Activated CD4-positive, CD25-positive, alpha-beta regulatory T cell treated with anti-CD3 and anti-CD28 coated beads, Interleukin-2, amount 50 U/mL, for 24 hours (primary cell): ENCODE measurements at places on chromosomes 3 and 15.

DNA sequence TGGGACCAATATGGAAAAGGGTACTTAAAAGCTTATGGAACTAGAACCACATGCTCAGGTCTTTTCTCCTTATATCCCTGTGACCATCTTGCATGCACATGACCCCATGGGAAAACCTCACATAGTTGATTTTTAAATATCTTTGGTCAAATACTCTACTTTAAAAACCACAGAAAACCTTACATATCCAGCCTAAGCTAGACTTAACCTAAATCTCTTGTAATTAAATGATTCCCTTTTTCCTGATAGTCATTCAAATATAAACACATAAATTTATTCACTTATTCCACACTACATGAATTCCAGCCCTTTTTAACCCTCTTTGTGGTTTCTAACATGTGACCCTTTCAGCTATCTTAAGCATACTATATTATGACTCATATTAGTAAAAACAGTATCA is 46.8 kb downstream of the DNAJC13 start:
- ATAC-seq = no peak

DNA sequence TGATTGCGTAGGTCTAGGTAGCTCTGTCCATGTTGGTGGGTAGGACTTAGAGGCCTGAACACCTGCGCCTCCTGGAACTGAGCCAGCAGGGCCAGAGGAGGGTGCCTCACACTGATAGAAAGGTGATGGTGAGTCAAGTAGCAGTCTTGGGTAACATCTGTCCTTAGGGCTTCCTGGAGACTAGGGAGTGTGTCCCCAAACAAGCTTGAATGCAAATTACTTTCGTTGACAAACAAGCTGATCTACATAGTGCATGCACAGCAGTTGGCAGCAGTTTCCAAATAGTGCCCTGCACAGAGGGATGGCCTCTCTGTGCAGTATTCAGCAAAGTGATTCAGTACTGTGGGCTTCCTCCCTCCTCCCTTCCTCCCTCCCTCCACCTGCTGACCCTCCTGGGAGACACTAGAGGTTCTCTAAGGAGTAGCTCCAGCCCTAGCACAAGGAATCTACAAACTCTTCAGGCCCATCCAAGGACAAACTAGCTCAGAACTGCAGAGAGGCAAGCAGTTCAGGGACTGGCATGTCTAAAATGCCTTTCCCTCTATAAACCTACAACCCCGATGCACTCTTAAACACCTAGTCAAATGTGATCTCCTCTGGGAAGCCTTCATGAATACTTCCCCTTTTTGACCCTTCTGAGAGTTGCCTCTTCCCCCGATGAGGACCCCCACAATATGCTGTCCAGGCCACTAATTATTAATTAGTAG is 61.0 kb downstream of the TLE3 start:
- no peak for ATAC-seq

DNA sequence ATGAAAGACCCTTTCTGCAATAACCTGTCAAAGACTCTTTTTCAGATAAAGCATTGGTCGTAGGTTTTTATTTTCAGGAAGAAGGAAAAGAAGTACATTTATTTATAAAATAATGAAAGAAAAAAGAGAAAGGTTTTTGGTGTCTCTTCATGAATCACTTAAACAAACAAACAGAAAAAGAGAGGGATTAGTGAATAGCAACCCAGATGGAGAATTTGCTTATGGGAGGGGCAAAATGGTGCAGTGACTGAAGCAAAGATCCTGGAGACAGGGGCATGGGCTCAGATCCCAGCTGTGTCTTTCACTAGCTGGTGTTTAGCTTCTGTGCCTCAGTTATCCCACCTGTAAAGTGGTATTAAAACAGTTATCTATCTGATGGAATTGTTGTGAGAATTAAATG is 78.6 kb upstream of the PFN2 start:
- ATAC-seq = no peak

- no peak for ATAC-seq
Observed at GRCh38 chr3:75272691-75273090, 391.4 kb upstream of the FRG2C start.

- ATAC-seq = peak; percentile 77
Observed at GRCh38 chr3:114290911-114291901, 2.6 kb upstream of the TIGIT start.

DNA sequence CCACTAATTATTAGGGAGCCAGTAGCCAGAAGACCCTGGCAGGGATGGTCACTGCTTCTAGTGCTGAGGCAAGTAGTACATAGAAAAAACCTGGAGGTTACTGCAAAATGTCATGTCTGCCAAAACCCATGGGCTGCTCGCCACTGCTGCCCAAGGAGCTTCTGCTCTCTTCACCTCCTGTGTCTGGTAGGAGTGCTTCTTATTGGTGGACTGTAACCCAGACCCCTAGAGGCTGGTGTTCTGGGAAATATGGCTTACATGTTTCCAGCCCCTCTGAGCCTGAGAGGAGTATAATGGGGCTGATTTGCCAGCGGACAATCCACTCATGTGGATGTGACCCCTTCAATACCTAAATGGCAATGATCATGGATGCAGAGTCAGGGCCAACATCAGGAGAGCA is 286.4 kb downstream of the EPHB1 start:
- no peak for ATAC-seq

DNA sequence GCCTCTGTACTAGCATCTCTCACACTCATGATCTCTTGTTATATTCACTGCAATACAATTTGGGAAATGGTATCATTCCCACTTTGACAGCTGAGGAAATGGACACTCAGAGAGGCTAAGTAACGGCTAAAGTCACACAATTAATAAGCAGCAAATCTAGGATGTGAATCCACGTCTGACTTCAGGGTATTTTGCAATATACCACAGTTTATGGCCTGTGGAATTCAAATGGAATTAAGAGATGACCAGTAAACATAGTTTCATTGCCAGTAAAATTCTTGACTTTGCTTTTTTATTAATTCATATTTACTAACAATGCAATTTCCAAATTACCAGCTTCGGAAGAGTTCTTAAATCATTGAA is 61.1 kb downstream of the CCNL1 start:
- no peak for ATAC-seq

DNA sequence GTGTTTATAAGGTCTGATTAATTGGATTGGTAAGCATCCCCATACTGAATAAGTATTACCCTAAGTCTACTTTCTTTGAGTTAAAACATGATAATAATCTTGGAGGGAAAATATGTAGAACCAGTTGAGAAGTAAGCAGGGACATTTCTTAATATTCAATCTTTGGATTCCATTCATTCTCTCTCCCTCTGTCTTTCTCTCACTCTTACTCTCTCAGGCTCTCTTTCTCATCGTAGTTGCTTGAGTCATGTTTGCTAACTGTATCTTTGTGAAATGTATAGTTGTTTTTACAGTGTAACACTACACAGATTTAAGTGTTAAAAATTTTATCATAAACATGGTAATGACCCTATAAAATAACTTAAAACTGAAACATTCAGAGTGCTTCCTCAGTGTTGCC is 163.8 kb downstream of the RSRC1 start:
- no peak for ATAC-seq

- ATAC-seq = peak; percentile 58
Observed at GRCh38 chr3:151276687-151277042, 1.7 kb downstream of the P2RY14 start.

DNA sequence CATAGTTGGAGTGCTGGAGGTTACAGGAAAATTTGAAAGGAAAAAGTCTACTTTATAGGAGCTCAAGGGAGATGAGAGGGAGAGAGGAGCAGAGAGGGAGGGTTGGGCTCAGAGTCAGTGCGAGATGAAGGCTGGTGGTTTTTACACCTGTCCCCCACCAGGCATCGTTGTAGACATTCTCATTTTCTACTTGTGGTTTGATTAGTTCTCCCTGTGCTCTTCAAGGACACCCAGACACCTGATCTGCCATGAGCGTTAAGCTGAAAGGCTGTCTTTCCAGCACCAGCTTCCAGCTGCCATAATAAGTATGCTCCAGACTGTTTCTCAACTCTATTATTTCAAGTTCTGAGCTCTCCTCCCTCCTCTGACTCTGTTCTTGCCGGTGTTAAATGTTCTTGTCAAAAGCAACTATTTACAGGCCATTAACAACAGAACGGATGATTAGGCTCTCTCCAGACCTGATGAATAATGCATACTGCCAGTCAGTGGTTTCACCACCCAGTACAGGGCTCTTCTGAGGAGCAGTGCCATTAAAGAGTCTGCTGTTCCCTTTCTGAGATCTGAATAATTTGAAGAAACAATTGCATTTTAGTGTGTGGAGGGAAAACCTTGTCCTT is 514.6 kb upstream of the MCTP2 start:
- ATAC-seq = no peak

DNA sequence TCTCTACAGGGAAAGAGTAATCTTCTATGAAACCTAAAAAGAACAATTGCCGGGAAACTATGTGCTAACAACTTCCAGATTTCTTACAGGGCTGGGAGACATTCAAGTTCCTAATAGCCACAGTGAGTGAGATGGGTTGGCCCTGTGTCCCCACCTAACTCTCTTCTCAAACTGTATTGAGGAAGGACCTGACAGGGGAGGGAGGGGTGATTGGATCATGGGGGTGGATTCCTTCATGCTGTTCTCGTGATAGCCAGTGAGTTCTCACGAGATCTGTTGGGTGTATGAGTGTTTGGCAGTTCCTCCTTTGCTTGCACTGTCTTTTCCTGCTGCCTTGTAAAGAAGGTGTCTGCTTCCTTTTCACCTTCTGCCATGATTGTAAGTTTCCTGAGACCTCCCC is 958.7 kb downstream of the AGBL1 start:
- no peak for ATAC-seq

GRCh38 chr3:58998476-58999117 is 51.2 kb downstream of the CFAP20DC start:
- peak; percentile 99 for ATAC-seq

DNA sequence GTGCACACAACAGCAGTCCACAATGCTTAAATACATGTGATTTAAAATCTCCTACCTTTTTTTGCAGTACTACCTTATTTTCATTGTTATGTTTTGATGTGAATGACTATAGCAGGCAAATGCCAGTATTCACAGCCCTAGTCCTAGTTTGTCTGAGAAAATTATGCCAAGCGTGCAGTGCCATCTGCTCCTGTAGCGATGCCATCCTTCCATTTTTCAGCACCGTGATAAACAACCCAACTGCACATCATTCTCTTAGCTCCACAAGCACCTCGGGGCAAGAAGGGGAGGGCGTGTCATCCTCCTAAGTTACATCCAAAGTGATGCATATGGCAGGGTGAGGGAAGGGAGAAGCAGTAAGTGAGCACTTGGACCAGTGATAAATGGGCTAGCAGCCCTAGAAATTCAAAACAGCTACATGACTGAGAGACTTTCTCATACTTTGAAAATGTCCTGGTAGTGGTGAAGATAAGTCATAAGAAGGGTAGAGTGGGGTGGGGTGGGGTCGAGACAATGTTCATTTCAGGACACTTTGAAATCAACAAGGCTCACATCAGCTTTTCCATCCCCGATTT is 198.8 kb downstream of the LSAMP start:
- ATAC-seq = no peak

GRCh38 chr15:97077975-97078374 is 747.5 kb downstream of the NR2F2 start:
- no peak for ATAC-seq

DNA sequence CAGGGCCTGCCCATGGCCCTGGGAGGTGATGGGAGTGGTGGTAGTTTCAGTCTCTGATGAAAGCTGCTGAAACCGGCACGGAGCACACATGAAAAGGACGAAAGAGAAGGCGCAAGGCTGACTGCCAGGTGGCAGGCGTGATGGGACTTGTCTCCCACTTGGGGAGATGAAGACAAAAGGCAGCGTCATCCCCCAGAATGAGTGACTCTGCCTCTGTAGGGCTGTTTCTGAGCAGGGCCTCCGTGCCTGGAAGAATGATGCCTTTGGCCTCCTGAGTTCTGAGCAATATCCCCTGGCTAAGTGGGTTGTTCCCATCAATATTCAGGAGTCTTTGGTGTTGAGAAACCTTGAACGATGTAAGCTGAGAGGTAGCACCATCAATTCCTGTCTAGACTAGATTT is 237.8 kb downstream of the OPA1 start:
- ATAC-seq = no peak

GRCh38 chr3:94064243-94064860 is 1.5 kb downstream of the NSUN3 start:
- ATAC-seq = no peak
